ENCODE measurements at places on chromosomes 3 and 15.

DNA sequence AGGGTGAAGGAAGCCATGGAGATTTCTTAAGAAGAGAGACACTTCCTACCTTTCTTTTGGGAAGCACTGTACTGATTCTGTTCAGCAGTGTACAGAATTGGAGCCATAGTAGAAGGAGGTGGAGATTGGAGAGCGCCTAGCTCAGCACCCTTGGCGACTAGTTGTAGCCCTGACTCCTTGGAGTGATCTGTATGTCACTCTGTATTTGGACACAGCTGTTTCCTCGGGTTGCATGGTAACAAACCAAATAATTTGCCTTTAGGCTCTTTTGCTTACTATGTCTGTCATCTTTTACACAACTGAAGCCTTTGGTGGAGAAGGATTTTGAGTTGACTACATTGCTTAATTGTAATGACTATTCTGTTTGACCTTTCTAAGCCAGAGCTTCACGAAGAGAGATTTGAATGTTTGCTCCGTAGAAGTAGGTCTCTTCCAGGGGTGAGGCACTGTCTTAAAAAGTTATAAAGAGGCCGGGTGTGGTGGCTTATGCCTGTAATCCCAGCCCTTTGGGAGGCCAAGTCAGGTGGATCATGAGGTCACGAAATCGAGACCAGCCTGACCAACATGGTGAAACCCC is 77.1 kb downstream of the AKAP13 start:
- DNase-seq, result no peak

- no peak for DNase-seq
Observed at GRCh38 chr3:127755305-127755681, 67.0 kb downstream of the MGLL start.

DNA sequence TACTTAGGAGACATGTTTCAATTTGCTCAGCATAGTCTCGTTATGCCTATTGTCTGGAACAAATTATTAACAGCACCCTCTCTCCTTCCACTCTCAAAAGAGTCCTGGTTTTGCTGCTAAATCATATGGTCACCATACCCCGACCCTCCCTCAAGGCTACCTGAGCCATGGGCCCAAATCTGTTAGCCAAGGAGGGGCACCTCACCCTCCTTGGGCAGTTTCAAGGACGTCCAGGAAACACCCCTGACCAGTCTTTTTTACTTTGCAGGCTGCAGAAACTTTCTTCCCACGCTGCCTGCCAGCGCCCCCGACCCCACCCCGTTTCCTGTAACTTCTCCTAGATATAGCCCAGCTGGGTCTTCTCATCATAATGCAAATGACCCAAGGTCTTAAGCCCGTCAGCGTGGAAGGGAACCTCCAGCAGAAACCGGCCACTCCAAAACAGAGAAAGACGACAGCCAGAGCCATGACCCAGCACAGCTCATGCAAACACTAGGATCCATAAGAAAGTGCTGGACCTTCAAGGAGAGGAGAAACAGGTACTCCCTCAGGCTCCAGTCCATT is 62.3 kb downstream of the ADCY5 start:
- DNase-seq, result no peak

GRCh38 chr3:74862476-74862875 is 248.0 kb upstream of the CNTN3 start:
- DNase-seq, result no peak

DNA sequence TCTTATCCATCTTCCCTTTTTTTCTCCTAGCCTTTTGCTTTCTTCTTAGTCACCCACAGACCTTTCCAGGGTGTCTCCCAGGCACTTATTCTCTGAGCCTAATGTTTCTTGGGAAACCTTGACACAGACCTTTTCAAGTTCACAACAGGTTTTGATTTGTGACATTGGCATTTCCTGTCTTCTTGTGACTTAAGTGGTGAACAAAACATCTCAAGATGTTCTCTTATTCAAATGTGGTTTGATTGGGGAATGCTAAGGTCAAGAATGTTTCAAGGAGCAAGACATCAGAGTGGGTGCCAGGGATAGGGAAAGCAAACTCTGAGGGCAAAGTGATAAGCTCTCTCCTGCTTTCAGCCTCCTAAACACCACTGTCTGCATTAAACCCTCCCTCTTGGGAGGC is 68.2 kb upstream of the GSK3B start:
- no peak for DNase-seq

DNA sequence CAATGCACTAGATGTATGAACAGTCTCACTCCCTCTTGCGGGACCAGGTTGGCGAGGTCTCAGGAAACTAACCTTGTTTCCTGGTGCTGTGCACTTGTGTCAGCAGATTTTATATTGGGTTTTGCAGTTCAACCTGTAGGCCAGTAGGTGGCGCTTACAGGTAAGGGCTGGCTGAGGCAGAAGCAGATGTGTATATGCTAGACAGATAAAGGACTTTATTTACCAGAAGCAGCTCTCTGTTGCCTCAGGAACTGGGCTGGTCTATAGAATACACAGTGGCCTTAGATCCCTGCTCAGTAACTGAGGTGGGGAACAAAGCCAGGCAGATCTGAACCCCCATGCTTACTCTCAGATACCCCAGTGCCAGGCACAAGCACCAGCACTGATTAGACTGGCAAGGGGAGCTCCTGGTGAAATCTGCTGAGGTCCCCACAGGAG is 296.8 kb downstream of the DOCK3 start:
- no peak for DNase-seq

DNA sequence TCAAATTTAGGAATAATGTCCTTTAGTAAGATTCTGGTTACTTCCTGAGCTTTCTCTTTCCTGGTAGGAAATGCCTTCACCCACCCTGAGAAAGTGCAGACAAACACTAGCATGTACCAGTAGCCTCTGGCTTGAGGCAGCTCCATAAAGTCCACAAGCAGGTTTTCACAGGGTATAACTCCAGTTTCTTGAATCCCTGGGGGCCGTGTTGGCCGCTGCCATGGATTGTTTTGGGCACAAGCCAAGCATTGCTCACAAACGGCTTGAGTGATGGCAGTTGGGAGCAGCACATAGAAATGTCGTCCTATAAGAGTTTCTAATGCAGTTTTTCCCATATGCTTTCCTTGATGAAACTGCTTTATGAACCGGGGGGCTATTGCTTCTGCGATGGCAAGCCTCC is 164.1 kb downstream of the STXBP5L start:
- DNase-seq, result peak; percentile 13

DNA sequence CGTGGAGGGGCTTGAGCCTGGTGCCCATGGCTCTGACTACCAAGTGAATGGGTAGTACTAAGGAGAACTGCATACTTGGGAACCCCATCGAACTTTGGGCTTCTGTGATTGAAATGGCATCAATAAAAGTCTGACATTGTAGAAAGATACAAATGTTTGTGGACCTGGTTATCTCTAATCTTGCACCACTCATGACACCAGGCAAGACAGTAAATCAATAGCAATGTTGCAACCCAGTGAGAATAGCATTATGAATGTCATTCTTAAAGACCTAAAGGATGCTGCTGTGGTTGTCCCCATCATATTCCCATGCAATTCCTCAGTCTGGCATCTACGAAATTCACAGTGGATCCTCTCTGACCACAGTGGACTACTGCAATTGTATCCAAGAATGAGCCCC is 233.6 kb upstream of the LYSMD4 start:
- no peak for DNase-seq

GRCh38 chr3:52771702-52772101 is 962 bp upstream of the NEK4 start:
- DNase-seq, result no peak

DNA sequence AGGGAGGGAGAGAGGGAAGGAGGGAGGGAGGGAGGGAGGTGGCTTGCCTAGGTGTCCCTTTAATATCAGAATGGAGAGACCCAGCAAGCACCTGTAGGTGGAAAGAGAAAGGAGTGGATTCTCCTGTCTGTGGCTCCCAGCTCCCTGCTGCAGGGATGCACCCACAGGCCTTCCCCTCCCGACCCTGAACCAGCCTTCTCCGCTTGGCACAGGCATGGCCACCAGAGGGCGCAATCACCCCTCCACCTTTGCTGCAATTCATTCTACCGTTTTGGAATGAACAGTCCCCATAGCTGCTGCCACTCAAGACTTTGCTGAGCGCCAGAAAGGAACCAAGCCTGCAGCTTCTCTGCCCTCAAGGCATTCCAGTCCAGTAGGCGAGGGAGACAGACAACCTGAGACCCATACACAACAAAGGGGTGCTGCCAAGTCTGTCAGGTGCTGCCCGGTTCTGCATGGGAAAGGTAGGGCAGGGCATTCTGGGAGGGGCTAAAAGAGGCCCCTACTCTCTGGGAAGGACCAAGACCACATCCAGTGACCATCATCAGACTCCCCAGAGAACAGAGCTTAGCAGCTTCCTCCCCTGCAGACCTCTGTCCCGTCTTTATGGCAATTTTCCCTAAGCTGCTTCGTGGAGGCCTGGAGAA is 4.9 kb downstream of the TLR9 start:
- peak; percentile 24 for DNase-seq

DNA sequence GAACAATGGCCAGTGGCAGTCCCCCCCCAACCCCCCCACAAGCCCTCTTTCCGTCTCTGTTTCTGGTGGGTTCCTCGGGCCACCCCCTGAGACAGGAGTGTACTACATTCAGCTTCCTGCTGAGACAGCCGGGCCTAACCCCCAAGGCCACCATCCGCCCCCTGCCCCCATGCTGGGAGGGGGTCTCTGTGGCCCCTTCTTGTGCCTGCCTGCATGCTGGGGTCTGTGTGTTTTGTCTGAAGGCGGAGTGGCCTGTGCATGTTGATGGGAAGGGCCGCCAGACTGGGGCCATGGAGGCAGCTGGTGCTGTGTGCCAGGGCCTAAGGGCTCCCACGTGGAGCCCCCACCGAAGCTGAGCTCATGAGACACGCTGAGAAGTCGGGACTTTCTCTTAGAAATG is 26.6 kb downstream of the PLXNA1 start:
- no peak for DNase-seq

- DNase-seq, result no peak
Observed at GRCh38 chr3:52986938-52987337, 58.9 kb downstream of the SFMBT1 start.

GRCh38 chr3:4163011-4163410 is 140.2 kb upstream of the SETMAR start:
- no peak for DNase-seq

GRCh38 chr3:19688767-19689166 is 245.2 kb downstream of the EFHB start:
- no peak for DNase-seq

- DNase-seq, result no peak
Observed at GRCh38 chr15:33559207-33559890, 248.6 kb downstream of the RYR3 start.

- DNase-seq, result peak; percentile 13
Observed at GRCh38 chr15:29268706-29269484, 727 bp downstream of the NSMCE3 start.

GRCh38 chr3:42159706-42160472 is 68.7 kb downstream of the TRAK1 start:
- no peak for DNase-seq

GRCh38 chr3:155741101-155741500 is 3.8 kb downstream of the PLCH1 start:
- DNase-seq, result no peak

GRCh38 chr3:64489361-64490044 is 198.3 kb downstream of the ADAMTS9 start:
- DNase-seq, result peak; percentile 74

DNA sequence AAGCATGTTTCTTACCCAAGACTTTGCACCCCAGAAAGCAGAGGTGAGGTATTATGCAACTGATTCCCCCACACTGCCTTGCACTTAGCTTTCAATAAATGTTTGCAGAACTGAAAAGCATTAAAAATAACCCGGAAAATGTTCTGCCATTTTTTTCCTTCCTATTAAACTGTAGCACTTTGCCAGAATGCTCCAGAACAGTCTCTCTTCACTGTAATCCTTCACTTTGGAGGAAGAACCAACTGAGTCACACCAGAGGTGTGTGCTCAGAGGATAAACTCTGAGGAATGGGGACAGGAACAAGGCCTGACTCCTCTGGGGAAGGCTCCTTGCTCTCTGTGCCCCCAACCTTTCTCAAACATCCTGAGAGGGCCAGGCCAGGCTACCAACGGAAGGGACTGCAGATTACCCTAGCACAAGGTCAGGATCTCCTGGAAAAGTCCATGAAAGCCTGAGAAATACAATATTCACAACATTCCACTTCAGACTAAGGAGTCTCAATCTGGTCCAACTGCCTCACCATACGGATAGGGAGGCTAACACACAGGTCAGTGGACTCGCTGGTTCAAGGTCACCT is 19.0 kb downstream of the ANP32A start:
- no peak for DNase-seq

DNA sequence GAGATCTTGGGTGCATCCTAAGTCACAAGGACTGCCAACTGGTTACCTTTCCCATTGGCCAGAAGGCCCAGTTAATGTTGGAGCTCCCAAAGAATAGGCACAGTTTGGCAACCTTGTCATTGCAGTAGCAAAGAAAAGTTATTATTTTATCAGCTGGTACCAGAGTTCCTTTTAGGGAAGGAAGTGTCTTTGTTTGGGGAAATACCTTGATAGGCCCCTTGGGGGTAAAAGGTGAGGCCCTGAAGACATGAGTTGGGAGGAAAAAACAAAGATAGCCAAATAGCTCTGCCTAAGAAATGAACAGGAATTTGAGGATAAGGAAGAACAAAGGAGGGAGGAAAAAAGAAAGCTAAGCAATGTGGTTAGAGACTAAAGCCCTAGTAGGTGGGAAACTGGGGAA is 85.8 kb downstream of the ANP32A start:
- no peak for DNase-seq

DNA sequence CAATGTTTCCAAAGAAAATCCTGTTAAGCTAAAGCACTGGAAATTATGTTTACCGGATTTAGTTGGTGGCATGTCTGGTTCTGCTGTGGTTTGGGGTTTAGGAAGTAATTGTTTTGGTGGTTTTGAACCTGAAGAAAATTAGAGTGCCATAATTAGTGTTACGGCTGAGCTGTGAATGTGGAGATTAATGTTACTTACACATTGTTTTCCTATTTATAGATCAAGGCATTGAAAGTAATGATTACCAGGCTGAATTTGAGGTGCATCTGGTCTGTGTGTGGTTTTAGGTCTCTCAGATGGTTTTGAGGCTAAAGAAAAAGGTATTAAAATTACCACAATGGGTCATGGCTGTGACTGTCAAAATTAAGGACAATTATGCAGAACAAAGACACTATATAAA is 128.9 kb downstream of the TFG start:
- DNase-seq, result no peak

DNA sequence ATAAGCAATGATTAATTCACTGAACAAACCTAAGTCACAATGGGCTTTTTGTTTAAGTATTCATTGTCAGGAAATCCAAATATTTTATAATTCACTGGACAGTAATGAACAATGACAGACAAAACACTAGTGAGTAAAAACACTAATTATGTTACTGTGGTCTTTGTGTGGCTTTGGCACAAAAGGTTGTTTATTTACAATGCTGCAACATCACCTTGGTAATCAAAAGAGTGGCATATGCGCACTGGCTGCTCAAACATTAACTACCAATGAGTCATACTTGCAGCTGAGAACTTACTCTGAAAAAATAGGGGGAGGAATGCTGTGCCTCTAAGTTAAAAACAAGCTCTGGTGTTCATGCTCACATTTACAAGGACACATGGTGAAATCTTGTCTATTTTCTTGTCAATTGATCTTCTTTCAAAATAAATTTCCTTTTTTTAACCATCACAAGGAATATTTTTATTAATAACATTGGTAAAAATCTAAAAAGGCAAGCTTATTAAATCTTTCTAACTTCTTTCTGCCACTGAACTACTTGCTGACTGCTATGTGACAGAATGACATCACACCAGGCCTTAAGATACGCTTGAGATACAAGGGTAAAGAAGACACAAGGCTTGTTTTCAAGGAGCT is 85.2 kb upstream of the PPIB start:
- peak; percentile 38 for DNase-seq

- DNase-seq, result no peak
Observed at GRCh38 chr15:78922527-78922926, 22.3 kb downstream of the CTSH start.

Data from NCI-H2171 (cell line).